Stimulated activated CD8-positive, alpha-beta memory T cell treated with anti-CD3 and anti-CD28 coated beads, Interleukin-15, amount 100 ng/mL, for 48 hours (primary cell): ENCODE measurements at places on chromosomes 12 and 14.

- no peak for DNase-seq
Measured at GRCh38 chr12:45668641-45669040, 60.9 kb upstream of the ARID2 start.

GRCh38 chr14:59771577-59771976 is 99.0 kb downstream of the RTN1 start:
- no peak for DNase-seq

DNA sequence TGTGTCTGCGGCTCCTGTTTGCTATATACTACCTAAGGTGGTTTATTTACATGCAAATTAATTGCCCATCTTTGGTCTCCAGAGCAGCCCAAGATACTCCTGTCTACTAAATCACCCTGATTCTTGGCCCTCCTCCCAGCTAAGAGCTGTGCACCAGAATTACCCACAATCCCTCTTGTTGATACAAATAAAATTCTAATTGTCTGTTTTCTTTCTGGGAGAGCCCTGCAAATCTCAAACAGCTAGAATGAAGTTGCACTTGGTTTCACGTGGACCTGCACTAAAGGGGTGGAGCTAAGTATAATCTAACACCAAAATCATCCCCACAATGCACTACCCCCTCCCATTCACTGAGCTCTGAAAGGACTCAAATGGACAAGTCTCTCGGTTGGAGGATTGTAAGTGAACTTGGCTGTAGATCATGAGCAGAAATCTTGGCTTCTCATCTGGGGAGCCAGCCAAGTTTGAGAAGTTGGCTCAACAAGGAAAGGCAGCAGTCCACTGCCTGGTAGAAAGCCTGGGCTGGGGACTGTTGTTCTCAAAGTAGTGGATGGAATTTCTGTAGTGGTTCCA is 6.6 kb downstream of the MAX start:
- DNase-seq, result no peak

GRCh38 chr12:114547636-114548035 is 136.3 kb downstream of the TBX3 start:
- DNase-seq, result no peak

DNA sequence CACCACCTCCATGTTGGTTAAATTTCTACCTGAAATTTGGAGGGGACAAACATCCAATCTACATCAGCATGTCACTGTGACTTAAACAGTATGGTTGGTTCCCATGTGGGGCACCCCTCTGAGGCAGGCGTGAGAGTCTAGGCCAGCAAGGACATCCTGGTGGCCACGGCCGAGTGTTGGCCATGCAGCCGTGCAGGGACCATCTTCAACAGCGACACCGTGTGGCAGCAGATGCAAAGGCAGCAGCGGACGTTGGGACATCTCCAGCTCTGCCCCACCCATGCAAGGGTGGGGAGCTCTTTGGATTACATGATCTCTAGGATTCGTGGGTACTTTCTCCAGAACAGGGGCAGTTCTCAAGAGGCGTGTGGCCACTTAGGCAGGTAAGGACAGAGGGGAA is 49.8 kb downstream of the NOC4L start:
- no peak for DNase-seq

DNA sequence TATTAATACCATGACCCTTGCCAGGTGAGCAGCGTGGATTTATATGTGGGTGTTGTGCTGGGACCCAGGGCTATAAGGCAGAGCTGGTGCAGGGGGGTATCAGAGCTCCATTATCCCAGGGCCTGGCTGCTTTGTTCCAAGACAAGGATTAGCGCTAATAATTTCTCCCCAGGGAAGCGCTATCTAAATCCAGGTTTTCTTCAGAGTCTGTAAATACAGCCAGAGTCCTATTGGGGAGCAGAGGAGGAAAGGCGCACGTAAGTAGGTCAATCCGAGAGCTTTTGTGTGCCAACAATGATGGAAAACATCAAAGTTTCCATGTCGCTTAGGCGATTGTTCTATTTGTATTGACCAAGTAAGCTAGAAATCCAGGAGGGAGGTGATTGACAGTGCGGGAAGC is 1009.7 kb downstream of the VRK1 start:
- no peak for DNase-seq

DNA sequence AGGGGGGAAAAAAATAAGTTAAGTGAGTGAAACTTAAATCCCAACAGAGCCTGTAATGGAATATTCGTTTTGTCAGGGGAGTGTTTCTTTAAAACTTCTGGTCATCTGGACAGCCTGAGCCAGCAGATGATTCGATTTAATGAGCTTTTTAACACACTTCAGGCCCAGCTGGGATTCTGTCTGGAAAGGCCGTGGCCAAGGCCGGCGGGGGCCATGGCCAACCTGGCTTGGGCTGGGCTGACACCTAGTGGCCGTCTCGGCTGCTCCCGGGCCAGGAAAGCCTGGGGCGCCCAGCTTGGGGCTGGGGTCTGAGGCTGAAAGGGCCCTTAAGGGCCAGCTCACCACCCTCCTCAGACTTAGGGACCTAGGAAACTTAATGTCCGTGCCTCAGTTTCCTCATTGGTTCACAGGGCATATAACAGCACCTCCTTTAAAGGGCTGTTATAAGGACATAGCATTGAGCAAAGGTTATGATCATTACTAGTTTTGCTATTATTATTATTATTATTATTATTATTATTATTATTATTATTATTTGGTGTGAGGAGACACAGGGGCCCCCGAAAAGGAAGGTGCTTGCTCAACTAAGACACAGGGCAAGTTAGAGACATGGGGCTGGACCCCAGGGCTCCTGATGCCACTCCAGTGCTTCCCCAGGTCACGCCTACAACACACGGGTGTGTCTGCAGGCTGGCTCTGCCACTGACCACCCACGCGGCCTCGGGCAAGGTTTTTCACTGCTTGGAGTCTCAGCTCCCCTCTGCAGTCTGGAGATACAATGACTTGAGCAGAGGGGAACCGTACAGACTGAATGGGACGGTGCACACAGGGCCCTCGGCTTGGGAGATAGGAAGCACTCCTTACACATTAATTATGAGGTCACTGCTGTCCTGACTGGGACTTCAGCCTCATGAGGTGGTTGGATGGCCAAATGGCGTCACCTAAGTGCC is 84.0 kb downstream of the SYNE3 start:
- no peak for DNase-seq

DNA sequence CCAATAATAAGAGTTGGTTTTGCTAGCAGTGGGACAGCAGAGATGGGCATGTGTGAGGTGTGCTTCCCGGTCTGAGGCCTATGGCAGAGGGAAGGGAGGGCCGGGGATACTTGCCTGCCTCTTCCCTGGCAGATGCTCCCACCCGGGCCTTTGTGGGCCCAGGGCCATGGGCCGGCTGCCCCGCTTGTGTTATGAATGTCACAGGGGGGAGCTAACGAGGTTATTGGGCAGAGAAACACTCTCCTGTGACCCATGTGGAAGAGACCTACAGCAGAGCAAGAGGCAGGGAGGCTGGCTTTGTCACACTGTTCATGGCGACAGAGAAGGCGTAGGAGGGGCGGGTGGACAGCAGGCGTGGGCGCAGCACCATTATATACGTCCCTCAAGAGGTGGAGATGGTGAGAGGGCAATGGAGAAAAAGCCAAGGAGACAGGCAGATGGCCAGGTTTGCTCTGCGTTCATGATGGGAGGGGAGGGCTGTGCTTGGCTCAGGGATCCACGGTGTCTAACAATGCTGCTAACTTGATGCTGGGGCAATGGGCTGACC is 13.3 kb downstream of the CCND2 start:
- DNase-seq, result no peak

- no peak for DNase-seq
Measured at GRCh38 chr12:90851800-90852718, 102.9 kb downstream of the CCER1 start.

DNA sequence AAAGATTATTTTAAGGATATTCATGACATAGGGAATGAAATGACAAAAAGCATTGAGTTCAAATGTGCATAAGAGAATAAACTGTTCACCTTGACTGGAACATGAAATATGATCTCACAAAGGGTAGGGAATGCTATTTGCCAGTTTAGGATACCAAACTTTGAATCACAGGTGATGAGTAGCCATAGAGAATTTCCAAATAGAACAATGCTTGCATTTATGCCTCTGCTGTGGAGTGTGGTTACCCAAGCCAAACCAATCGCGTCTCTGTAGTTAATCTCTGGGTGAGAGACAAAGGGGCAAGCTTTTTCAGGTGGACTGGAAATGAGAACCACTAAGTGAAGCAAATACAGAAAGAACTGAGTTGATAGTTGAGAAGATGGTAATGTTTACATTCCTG is 371.1 kb upstream of the RPL10L start:
- no peak for DNase-seq

DNA sequence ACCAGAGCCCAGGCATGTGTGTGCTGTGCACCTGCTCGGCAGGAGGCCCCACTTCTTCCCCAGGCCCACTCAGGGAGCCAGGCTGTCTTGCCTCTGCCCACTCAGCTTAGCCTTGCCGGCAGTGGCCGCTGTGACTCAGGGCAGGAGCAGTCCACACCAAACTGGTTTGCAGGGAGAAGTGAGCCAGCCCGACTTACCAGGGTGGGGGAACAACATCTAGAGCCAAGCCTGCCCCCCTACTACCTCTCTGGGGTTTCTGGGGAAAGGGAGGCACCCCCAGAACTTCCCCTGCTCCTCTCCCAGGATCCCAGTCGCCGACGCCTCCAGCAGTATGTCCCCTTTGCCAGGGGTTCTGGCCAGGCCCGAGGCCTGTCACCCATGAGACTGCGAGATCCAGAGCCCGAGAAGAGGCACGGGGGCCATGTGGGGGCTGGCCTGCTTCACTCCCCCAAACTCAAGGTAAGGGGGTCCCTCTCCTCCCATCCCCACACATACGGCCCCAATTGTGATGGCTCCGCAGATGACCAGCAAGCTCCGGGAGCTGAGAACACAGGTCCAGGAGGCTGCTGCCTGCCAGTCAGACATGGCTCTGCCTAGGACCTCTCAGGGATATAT is 3.0 kb downstream of the PLEKHG6 start:
- no peak for DNase-seq

DNA sequence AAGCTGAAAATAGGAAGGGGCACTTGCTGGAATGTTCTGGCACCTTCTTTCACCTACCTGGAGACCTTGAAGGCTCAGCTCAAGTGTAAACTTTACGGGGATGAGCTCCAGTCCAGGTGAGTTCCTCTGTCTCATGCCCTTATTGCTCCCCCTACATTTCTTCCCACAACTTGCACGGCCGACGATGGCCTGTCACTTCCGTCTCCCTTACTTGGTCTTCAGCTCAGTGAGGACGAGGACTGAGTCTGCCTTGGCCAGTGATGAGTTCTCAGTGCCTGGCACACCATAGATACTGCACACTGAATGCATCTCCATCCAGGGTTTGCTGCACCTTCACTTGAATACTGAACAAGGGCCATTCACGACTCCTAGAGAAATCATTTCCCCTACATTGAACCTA is 21.4 kb downstream of the ADGRD1 start:
- DNase-seq, result no peak

- DNase-seq, result no peak
Measured at GRCh38 chr12:59086126-59086525, 165.8 kb upstream of the LRIG3 start.

DNA sequence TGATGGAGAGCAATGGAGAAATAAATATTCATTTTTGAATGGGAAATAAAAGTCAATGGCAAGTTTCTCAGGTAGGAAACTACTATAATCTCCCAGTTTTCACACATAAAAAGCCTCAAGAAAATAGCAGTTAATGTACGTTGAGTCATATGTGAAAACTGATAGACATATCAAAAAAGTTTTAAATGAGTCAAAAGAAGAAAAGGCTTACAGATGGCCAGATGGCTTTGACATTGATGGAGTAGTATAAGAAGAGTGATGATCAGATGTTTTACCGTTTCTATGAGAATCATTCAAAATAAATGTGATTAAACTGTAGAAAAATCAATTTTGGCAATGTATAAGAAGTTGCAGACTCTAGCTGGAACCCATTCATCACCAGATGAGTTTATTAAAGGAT is 97.8 kb downstream of the LLPH start:
- DNase-seq, result no peak

- DNase-seq, result no peak
Measured at GRCh38 chr12:26031827-26032226, 73.3 kb downstream of the RASSF8 start.

- no peak for DNase-seq
Measured at GRCh38 chr14:35898217-35898775, 72.2 kb downstream of the BRMS1L start.

DNA sequence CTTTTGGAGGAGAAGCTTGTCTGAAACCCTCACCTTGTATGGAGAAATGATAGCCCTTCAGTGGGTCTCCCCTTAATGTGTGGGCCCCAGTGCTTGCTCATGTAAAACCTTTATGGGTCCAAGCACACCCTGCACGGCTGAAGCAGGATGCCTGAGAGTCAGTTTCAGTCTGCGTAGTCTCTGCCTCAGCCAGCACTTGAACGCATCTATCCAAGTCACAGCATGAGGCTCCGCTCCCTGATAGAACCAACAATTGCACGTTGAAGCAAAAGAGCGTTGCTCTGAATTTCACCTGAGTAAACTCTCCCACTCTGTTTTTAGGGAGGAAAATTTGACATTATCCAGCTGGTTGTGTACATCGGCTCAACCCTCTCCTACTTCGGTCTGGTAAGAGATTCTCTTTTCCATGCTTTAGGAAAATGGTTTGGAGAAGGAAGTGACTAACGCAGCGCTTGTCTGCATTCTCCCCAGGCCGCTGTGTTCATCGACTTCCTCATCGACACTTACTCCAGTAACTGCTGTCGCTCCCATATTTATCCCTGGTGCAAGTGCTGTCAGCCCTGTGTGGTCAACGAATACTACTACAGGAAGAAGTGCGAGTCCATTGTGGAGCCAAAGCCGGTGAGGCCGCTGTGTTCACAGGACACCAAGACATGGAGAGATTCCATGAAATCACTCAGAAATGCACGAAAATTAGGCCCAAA is 33.0 kb upstream of the P2RX4 start:
- no peak for DNase-seq

DNA sequence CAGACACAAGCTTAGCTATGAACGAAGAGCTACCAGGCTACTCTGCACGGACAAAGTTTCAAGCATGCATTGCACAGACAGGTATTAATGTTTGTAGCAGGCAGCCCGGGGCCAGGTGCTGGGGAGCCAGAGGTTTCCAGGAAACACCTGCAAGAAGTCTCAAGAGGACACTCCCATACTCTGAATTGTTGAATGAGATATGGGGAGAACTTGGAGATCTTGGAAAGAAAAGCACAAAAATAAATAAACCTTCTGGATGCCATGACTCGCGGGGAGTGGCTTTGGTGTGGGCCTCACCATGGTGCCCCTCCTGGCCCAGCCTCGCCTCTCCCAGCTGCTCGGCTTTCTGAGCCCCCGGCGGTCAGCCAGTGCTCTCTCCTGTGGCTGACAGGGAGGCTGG is 186.8 kb downstream of the TTC7B start:
- no peak for DNase-seq

DNA sequence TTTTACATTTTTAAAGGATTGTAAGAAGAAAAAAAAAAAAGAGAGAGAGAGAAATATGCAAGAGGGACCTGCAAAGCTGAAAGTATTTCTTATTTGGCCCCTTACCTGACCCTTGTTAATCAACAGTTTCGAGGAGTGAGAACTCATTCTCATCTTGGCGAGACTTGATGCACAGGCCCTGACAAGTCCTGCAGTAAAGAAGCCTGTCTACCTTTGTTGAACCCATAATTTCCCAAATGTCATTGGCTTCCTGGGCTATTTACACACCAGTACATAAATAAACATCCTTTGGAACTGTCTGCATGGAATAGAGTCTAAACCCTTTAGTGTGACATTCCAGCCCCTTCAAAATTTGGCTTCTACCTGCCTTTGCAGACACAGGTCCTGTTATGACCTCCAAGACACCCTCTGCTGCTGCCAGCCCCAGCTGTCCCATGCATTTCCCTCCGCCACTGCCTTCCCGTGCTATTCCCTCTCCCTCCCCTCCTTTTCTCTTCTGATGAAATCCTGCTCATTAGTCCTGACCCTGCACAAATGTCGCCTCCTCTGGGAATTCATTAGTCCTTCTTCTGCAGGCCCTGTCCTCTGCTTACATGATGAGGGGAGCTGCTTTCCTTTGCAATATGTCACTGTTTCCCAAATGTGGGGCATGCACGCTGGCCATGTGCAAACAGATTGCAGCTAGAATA is 35.1 kb downstream of the MYL2 start:
- DNase-seq, result no peak
